ENCODE measurements at places on chromosomes 1 and 21.

DNA sequence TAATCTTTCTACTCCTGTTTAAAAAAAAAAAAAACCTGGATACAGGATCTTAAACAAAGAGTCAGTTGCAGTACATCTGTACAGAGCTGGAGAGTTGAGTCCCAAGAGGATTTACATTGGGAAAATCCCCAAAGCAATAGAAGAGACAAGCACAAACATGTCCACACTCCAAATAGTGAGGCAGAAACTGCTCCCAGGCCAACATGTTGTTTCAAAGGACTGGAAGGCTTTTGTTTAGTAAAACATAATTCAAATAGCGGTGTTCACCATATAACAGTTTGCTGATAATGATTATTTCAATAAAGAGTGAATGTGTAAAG, 425.4 kb downstream of the ADGRL2 start:
- no peak for DNase-seq

GRCh38 chr1:222275001-222275728, 272.7 kb downstream of the HHIPL2 start:
- DNase-seq: no peak

DNA sequence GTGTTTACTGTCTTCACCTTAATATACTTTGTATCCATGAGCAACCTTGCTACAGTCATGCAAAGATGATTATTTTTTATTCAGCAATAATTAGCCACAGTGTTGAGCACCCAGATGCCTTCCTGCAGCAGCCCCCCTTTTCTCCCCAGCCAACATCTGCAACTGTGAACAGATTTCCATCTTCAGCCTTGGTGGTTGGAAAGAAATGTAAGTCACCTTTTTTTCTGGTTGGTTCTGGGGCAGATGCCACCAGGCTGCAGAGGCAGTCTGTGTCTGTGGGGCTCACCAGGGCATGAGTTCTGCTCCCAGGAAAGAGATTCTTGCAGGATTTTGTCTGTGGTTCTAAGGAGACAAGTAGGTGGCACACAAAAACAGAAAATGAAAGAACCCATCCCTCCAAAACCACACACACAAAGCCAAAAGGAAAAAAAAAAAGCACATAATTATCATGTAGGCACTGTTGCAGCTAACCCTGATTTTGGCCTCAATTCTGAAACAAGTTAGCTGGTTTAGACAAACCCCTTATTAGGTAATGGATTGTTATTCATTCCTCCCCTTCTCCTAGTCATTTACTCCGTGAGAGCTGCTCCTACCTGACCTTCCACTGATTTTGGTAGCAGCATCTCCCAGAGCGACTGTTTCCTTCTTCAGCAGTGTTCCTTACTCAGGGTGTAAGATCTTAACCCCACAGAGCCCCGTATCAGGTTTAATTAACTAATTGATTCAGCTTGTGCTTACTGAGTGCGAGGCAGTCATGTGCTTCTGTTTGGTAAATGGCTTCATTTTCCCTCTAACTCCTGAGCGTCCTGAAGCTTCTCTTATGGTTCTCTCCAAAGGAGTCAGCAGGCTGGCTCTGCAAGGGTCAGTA, 36.5 kb downstream of the GALNT2 start:
- DNase-seq: no peak

- no peak for DNase-seq
Measured at GRCh38 chr1:192877283-192877886, 68.5 kb downstream of the RGS2 start.

GRCh38 chr1:150151291-150152181, 1.8 kb downstream of the PLEKHO1 start:
- no peak for DNase-seq

- DNase-seq: no peak
Measured at GRCh38 chr21:45470773-45471524, 66.0 kb downstream of the COL18A1 start.

GRCh38 chr1:40932006-40932405, 47.5 kb upstream of the CTPS1 start:
- DNase-seq: no peak

DNA sequence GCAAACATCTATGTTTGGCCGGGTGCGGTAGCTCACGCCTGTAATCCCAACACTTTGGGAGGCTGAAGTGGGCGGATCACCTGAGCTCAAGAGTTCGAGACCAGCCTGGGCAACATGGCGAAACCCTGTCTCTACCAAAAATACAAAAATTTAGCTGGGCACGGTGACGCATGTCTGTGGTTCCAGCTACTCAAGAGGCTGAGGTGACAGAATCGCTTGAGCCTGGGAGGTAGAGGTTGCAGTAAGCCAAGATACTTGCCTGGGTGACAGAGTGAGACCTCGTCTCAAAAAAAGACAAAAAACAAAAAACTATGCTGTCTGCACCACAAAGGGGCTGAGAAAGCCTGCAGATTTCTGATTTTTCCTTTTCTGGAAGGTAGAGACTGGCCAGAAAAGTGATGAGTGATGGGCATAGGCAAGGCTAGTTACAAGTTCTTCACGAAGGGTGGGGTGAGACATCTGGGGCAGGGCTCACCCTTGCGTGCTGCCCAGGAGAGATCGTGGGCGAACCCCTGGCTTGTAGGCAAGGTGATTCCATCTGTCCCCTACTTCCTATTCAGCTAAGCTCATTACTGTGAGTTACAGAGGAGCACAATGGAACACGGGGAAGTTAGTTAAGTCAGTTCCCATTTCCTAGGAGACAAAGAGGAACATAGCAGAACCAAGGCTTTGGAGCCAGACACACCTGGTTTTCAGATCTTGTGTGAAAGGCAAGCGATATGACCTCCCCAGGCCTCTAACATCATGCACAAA, 3.2 kb downstream of the SLC2A1 start:
- DNase-seq: no peak

Measured in LNCaP clone FGC (cell line).